CD4-positive, alpha-beta T cell (primary cell): ENCODE measurements at places on chromosomes 4 and X.
A peak's percentile ranks its signal among the peaks of the same experiment; 100 is the strongest.

DNA sequence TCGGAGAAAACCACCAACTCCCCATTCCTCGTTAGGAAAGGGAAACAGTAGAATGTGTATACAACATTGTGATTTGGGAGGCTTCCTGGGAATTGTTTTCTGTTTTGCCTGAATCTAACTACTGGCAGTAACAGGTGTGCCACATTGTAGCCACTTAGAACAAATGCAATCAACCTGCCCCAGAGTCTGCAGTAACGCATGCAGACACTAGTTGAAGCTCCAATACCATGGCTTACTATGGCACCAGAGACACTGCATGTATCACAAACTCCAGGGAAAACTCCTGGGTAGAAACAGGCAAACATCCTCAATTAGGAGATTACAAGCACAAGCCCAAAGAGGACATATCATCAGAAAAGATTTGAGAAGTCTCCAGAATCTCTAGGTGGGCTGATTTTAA, 154.2 kb upstream of the NEIL3 start:
- no peak for DNase-seq

GRCh38 chr4:136742333-136742732, 790.0 kb downstream of the PCDH18 start:
- DNase-seq, result no peak

GRCh38 chrX:30741545-30741944, 88.3 kb downstream of the GK start:
- DNase-seq, result no peak

GRCh38 chr4:114673306-114673705, 74.7 kb downstream of the UGT8 start:
- DNase-seq, result no peak

- no peak for DNase-seq
Observed at GRCh38 chr4:24793219-24794005, 2.0 kb upstream of the SOD3 start.

DNA sequence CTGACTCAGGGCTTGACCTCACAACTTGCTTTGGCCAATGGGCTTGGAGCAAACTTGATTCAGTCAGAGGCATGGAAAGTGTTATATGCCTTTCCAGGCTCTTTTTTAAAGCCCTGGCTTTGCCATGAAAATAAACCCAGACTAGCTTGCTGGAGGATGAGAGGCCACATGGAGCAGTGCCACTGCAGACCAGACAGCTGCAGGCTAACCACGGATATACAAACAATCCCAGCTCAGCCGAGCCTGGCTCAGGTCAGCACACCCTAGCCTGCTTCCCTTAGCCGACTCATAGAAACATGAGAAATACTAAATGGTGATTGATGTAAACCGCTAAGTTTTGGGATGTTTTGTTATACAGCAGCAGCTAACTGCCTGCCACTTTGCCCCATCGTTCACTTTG, 345.1 kb downstream of the ARHGAP10 start:
- DNase-seq, result no peak

DNA sequence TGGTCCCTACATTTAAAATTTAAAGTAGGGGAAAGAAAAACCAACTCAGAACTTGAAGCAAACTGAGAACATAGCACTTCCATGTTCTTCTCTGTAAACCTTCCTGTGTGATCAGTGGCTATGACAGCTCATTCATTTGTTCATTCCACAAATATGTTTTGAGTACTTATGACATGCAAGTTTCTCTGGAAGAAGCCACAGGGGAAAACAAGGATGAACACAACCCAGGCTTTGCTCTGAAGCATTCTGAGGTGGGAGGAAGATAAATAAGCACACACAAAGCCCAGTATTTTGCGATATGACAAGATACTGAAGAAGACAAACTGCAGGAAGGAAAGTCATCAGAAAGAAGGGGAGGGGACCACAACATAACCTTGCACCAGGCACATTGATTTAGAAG, 96.4 kb downstream of the CHIC2 start:
- DNase-seq, result no peak

DNA sequence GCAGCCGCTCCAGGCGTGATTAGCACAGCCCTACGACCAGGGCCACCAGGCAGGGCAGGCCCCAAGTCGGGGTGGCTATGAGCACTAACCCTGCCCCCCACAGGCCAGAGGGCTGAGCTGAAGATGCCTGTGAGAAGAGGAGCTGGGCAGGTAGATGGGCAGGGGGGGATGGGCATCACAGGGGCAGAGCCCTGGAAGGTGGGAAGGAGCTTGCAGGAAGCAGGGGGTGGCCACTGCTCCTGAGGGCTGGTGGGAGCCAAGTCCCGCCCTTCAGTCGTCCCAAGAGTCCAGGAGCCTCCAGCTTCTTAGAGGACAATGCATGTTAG, 7.3 kb upstream of the MXD4 start:
- DNase-seq, result no peak

DNA sequence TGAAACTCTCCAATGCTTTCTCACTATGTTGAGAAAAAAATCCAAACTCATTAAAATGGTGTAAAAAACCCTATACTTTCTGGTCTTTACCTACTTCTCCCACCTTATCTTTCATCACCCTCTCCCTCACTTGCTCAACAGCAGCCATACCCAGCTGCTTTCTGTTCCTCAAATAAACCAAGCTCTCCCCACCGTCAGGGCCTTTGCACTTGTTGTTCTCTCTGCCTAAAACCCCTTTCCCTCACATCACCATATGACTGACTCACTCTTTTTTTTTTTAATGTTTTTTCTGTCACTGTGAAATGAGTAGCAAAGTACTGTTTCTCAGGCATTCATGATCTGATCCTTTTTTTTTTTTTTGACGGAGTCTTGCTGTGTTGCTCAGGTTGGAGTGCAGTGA, 122.3 kb upstream of the TMEM164 start:
- no peak for DNase-seq

DNA sequence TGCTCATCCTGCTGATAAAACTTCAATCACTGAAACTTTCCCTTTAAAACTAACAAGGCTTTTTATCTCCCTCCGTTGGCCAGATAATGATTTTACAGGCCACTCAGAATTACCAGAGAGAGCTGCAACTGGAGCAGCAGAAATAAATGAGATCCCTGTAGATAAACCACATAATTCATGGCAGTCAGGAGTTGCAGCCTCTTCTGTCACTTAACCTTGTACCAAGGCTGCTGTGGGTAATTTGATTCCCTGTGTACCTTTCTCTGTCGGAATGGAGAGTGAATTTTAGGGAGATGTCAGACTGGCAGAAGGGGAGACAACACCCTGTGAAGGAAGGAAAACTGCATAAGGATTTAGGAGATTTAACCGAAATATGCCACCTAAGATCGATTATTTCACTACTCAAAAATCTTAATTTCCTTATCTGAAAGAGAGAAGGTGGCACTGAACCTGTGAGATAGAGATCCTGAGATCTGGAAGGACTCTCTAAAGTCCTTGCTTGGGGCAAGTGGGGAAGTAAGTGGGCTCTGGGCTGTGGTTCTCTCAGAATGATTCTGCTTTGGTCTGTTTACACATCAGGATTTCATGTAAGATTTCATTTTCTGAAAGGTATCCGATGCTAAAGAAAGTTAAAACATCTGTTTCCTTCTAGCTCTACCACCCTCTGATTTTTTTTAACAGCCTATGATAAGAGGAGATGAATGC, 14.3 kb upstream of the TSPAN5 start:
- no peak for DNase-seq

DNA sequence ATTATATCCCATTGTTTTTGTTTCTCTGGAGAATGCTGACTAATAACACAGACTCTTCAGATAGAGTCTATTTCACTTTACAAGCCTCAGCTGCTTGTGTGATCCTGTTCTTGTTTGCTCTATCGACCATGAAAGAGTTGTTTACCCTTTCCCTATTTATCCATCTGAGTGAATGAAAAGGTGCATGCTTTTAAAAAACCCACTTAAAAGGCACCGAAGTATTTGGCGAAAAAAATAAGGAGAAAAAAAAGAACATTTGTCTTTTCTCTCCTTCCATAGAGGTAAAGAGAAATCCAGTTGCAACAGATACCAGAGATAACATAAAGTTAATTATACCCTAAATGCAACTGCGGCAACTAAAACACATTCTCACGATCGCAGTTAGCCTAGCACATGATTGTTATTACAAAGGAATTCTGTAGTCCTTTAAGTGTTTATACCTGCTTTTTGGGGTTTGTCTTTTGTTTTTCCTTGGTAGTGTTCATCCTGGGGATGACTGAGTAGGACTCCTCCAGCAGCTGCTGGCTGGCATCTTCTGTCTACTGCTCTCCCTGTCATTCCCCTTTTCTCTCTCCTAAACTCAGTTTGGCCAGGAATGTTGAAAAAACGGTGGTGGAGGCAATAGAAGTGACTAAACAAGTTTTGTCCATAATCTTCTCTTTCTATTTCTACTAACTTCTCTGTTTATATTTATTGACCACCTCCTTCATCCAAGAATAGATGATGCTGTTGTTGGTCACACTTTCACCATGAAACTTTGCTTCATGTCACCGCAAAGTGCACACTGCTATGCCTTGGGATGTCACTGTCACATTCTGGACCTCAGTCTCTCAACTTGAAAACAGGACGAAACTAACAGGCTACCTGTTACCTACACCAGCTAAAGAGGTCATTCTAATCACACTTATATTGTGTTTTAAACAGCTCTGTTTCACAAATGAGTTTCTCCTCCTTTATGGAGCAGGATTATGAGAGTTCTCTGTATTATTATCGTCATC, 41.9 kb upstream of the FRAS1 start:
- no peak for DNase-seq

DNA sequence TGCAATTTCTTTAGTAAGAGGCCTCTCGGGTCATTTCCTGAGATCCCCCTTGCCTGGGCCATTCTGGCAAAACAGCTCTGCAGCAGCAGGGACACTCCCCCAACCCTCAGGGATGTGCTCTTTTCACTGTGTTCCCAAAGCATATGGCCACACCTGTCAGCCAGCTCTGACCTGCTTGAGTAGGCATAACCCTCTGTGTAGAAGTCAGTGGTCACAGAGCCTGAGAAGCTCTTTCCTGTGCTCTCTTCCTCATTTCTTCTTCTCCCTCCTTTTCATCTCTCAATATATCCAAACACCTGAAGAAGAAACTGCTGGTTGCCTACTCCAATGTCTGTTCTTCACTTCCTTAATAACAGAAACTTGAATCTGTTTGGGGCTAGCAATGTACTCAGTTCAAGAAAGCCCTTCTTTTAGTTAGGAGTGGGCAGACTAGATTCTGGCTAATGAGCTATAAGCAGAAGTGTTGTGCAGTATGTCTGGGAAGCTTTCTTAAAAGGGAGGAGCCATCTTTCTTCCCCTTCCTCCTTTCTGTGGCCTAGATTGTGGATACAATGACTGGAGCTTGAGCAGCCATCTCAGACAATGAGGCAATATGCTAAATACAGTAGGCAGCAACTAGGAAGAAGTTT, 73.3 kb downstream of the PRPS1 start:
- peak; percentile 46 for DNase-seq

GRCh38 chrX:19745077-19745476, 142.3 kb downstream of the SH3KBP1 start:
- no peak for DNase-seq

GRCh38 chrX:17298564-17298963, 76.4 kb upstream of the NHS start:
- DNase-seq, result no peak

- no peak for DNase-seq
Observed at GRCh38 chr4:29046781-29047180, 1673.4 kb upstream of the PCDH7 start.

DNA sequence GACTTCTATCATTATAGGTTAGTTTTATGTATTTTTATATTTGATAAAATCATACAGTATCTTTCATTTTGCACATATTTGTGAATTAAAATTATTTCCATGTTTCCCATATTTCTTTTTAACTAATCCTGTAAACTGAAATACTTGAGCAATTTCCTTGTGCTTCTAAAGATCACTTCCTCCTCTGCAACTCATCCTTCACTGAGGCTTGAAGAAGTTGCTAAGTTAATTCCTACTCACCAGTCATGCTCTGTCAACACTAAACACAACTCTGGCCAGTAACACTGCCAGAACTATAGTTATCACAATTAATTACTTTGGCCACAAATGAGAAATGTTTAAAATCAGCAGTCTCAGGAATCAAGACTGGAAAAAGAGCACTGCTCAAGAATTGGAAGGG, 6.7 kb downstream of the SPATA4 start:
- no peak for DNase-seq

GRCh38 chrX:132704769-132705168, 215.9 kb upstream of the MBNL3 start:
- DNase-seq, result no peak

DNA sequence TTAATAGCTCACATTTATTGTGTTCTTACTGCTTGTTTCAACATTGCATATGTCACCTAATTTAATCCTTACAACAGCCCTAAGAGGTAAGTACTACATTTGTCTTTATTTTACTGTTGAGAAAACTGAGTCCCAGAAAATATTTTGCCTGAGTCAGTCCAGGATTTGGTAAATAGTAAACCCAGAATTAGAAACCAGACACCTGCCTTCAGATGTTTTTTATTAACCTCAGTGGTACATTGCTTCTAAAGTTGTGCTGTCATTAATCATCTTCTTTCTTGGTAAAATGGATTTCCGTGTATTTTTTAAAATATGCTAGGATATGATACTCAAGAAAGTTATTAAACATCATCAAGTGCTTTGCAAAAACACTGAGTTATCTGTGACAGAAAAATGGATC, 31.4 kb downstream of the USP53 start:
- no peak for DNase-seq

DNA sequence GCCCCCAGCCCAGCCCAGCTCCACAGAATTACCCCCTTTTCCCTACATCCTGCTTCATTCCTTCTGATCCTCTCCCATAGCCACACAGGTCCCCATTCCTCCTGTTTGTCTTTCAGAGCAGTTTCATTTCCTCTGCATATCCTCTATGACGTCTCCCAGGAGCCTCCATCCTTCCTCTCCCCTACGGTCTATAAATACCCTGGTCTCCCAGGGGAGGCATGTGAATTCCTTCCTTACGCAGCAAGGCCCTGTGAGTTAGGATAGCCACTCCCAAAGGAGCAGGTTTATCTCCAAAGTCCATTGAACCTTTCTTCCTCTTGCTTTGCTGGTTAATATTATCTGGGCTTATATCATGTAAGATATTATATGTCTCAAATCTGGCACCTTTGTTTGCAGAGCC, 8.4 kb upstream of the APLN start:
- no peak for DNase-seq
